NCI-H2171 treated with DMSO at 0.1 percent for 48 hours (cell line): ENCODE measurements at places on chromosomes 3 and 15.

DNA sequence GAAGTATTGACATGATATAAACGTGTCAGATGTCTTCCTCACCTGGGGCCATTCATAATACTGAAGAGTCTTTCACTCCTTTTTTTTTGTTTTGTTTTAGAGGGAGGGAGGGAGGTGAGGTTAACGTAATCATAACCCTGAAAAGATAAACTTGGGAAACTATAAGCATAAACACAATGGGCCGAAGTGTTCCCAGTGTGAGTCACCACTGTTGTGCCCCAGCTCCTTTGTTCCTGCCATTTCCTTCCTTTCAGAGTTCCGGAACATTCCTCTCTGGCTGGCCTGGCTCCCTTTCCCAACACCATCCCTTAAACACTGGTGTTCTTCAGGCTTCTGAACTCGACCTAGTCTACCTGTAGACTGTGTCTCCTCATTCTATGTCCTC, 18.6 kb downstream of the PLD1 start:
- no peak for DNase-seq

- DNase-seq: no peak
Observed at GRCh38 chr3:183028416-183028815, 48.1 kb upstream of the DCUN1D1 start.

- no peak for DNase-seq
Observed at GRCh38 chr15:57919754-57920153, 145.8 kb downstream of the ALDH1A2 start.

- DNase-seq: no peak
Observed at GRCh38 chr3:148021381-148021780, 612.2 kb downstream of the ZIC1 start.
